ENCODE measurements at places on chromosomes 4 and X.

DNA sequence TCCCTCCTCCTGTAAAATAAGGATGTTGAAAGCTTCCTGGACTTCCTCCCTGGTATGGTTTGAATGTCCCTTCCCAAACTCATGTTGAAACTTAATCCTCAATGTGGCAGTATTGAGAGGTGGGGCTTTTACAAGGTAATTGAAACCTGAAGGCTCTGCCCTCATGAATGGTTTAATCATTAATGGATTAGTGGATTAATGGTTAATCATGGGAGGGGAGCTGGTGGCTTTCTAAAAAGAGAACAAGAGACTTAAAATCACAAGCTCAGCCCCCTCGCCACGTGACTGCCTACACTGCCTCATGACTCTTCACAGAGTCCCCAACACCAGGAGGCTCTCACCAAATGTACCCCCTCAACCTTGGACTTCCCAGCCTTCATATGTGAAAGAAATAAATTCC is 124.6 kb upstream of the ANXA3 start:
- DNase-seq: no peak

- DNase-seq: no peak
Measured at GRCh38 chr4:65340382-65341109, 329.7 kb downstream of the EPHA5 start.

DNA sequence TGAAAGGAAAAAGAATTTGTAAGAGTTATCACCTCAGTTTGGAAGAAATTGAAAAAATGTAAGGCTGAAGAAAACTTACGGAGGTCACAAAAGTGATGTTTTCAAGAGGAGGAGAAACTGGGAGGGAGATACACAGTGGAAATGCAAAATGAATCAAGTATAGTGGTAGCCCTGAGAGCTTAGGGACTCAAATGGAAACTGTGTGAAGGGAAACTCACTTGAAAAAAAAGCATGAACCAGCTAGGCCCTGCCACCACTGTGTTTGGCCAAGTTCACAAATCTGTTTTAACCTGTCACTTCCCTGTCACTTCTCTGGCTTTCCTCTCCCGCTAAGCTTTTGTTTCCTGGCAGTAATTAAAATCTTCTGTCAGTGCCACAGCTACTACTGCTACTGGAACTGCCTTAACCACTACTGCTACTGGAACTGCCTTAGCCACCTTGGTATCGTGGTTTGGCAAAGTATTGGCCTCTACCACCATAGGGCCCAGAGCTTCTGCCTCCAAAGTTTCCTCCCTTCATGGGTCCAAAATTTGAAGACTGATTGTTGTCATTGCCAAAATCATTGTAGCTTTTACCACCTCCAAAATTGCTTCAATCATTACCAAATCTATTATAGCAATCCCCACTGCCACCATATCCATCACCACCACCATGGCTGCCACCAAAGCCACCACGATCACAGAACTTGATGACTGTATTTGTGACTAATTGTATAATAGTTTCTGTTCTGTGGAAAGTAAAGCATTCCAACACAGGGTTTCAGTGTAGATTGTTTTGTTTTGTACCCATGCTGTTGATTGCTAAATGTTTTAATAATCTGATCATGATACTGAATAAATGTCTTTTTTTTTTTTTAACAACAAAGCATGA is 41.5 kb downstream of the SMARCA5 start:
- DNase-seq: no peak

DNA sequence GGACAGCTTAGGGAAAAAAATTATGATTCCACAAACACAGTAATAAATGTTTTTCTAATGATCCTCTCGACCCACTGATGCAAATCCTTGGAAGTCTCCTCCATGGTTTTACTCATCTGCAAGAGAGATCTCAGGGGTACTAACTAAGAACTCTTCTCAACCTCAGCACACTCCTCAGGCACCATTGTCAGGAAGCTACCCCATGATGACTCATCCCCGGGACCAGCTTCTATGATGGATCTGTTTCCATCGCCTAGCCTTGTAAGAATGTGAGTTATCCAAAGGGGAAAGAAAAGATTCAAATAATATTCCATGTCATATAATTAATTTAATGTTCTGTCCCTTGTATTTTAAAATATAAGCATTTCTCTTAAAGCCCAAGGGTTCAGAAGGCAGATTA is 816.1 kb upstream of the IGFBP7 start:
- no peak for DNase-seq

GRCh38 chrX:41288641-41289040 is 45.3 kb upstream of the DDX3X start:
- no peak for DNase-seq

- no peak for DNase-seq
Measured at GRCh38 chr4:10639100-10639499, 45.5 kb downstream of the CLNK start.

DNA sequence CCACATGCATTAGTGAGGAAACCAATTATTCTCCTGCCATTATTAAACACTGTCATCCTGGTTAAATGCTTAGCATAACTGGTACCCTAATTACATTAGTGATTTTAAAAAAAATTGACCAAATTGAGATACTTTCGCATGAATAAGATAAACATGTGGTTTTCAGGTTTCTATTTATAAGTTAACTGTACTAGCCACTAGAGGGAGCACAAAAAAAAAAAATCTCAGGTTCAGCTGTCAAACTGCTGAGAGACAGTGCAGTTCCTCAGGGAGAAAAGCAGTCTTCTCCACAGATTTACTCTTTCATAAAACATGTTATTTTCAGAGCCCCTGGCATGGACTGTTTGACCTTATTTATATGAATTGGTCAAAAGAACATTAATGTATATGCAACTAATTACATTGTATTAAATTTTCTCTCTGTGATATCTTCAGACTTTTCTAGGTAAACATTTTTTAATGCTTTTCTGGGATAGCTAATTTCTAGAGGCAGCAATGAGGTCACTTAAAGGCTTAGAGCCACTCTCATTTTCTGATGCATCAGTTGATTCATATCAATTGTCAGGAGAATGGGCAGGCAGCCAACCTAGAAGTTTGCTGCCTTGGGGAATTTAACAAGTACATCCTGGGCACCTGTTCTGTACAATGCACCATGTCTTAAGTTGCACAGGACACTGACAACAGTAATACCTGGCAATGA is 167.5 kb downstream of the CDS1 start:
- DNase-seq: no peak
